ENCODE measurements at places on chromosomes 11 and 22.

DNA sequence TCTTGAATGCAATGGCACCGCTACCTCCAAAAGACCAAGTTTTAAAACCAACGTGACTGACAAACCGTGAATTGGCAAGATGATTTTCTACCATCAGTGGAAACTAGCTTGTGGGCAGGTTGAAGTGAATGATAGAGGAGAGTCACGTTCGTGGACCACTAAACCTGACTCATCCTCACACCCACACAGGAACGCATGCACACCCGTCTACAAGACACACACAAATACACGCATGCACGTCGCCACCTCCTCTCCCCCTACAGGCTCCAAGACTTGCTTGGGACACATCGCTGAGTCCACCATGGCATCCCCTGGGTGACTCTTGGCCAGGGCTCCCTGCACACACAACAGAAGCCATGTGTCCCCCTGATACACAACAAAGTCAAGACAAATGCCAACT lies 14.4 kb downstream of the TMPRSS6 start:
- peak; percentile 47 for DNase-seq

GRCh38 chr11:123382555-123383074 lies 47.5 kb upstream of the GRAMD1B start:
- no peak for DNase-seq

- DNase-seq, result no peak
These were observed 96.6 kb downstream of the TP53I11 start for GRCh38 chr11:44854086-44854485.

DNA sequence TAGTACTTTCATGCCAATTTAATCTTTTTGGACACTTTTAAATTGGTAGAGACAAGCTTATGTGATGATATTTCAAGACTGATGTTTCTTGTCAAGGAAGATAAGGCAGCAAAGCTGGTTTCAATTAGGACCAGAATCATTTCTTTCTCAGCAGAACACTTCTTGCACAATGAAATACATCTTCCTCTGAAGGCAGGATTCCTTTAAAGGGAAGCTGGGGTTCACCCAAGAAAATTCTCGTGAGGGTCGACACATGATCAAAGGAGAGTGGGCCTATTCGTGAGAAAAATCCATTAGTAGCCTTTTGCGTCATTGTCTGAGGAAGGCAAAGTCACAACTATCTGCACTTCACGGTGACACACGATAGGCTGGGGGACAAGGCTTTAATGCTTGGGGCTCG lies 17.6 kb downstream of the TTC12 start:
- DNase-seq, result no peak

GRCh38 chr11:76632492-76632891 lies 38.1 kb downstream of the LRRC32 start:
- DNase-seq, result no peak

DNA sequence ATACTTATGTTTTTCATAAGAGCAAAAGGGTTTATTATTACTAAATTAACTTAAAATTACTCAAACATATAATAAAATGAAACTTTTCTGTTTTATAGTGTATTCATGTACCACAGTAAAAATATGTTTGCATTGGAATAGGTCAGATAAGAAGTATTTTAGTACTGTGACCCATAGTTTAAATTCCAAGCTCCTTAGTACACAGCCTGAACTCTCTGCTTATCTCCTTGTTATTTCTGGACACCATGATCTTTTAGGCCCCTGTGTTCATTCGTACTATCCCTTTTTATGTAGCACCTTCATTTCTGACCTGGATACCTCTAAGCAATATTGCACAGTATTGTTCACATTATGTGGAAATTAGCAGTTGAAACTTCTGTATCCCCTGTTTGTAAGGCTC lies 296.7 kb upstream of the SYN3 start:
- no peak for DNase-seq

- DNase-seq, result no peak
These were observed 163.1 kb downstream of the SBF2 start for GRCh38 chr11:10130875-10131274.

DNA sequence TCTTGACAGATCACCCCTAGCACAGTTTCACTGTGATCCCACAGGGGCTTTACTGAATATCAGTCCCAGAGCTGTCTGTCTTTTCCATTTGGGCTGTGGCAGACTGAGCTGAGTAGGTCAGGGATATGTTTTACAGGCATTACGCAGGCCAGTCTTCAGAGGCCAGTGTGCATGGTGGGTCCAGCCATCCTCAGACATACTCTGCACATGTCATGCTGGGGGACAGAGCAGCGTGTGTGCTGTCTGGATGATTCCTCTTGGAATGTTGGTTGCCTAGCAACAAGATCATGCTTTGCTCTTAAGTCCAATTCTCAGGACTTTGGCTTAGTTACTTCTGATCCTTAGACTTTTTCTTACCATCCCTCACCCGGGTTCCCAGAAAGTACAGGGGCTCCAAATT lies 736.5 kb downstream of the DLG2 start:
- no peak for DNase-seq

DNA sequence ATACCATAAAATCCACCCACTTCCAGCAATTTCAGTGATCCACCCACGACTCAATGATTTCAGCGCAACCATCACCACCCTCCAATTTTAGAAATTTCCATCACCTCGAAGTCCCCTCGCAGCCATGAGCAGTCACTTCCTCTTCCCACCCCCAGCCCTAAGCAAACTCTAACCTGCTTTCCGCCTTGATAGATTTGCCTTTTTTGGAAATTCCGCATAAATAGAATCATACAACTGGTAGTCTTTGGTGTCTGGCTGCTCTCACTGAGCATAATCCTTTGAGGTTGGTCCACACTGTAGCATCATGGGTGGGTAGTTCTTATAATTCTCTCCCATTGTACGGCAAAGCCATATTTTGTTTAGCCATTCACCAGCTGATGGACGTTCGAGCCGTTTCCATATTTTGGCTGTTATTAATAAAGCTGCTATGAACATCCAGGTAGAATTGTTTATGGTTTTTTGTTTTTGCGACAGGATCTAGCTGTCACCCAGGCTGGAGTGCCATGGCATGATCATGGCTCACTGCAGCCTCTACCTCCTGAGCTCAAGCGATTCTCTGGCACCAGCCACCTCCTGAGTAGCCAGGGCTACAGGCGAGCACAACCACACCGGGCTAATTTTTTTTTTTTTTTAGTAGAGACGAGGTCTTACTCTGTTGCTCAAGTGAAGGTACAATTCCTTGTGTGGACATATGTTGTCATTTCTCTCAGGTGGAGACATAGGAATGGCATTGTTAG lies 16.0 kb downstream of the PIM3 start:
- no peak for DNase-seq

- DNase-seq, result no peak
These were observed 51.0 kb upstream of the SEPTIN5 start for GRCh38 chr22:19663286-19663815.

GRCh38 chr11:75591966-75592365 lies 29.9 kb downstream of the SERPINH1 start:
- DNase-seq, result no peak
